Activated T-helper 1 cell treated with Interleukin-2 at 50 U/mL for 16 hours (primary cell): ENCODE measurements at places on chromosomes 12 and 14.
A peak's percentile ranks its signal among the peaks of the same experiment; 100 is the strongest.

GRCh38 chr14:63478437-63478852 is 64.7 kb downstream of the PPP2R5E start:
- DNase-seq = no peak

- DNase-seq = no peak
Observed at GRCh38 chr14:80211153-80212022, at the start of gene DIO2. TSS of gene DIO2 (minus strand) at chr14:80211504. CDS start at chr14:80211472, 32 bp downstream.

- no peak for DNase-seq
Observed at GRCh38 chr12:65685514-65685913, 138.8 kb upstream of the HMGA2 start.

DNA sequence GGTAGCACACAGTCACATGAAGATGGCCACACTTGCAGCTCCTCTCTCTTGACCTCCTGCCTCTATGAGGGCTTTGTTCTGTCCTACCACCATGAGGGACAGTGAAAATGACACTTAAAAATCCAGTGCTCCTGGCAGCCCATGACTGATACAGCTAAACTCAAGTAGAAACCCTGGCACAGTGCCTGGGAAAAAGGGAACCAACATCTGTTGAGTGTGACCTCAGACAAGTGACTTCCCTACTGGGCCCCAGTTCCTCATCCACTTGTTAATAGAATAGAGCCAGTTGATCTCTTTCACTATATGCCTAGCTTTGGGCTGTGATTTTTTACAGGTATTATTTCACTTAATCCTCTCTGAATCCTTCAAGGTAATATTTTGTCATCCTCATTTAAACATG is 4.8 kb downstream of the GUCY2C start:
- DNase-seq = no peak

- DNase-seq = peak; percentile 33
Observed at GRCh38 chr14:102774391-102775153, 2.7 kb upstream of the TRAF3 start.

DNA sequence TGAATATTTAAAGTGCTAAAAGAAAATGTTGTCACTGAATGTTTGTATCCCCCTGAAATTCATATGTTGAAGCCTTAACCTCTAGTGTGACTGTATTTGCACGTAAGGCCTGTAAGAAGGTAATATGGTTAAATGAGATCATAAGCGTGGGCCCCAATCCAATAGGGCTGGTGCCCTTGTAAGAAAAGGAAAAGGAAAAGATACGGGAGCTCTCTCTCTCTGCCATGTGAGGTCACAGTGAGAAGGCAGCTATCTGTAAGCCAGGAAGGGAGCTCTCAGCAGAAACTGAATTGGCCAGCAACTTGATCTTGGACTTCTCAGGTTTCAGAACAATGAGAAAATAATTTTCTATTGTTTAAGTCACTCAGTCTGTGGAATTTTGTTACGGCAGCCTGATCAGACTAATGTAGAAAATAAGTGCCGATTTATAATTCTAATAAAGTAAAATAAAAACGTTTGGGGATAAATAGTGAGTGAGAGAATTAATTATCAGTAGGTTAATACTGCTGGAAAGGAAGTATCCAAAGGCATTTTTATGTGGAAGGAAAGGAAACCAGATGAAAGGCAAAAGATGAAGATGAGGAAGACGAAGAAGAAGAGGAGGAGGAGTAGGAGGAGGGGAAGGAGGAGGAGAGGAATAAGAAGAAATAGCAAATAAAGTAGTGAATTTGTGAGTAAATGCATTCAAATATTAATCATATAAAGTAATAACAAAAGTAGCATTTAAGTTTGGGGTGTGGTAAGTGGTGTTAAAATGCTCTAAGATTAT is 188.5 kb upstream of the KRR1 start:
- no peak for DNase-seq

- DNase-seq = no peak
Observed at GRCh38 chr12:45547822-45548221, 181.7 kb upstream of the ARID2 start.

GRCh38 chr12:40107098-40107802 is 1.4 kb upstream of the SLC2A13 start:
- DNase-seq = peak; percentile 77
